ENCODE measurements at places on chromosomes 6 and 20. TPM values are rescaled to one million over a fixed set of nuclear protein-coding genes. Genes with fewer than 3 reads are reported as not detected.

Gene RSPO3
- not detected for total RNA-seq

Gene ZBTB9
- 15.1 TPM for total RNA-seq

Gene MDFI
- total RNA-seq: not detected

Gene SIRPD
- total RNA-seq: not detected
